ENCODE measurements at places on chromosomes 6 and 20.

DNA sequence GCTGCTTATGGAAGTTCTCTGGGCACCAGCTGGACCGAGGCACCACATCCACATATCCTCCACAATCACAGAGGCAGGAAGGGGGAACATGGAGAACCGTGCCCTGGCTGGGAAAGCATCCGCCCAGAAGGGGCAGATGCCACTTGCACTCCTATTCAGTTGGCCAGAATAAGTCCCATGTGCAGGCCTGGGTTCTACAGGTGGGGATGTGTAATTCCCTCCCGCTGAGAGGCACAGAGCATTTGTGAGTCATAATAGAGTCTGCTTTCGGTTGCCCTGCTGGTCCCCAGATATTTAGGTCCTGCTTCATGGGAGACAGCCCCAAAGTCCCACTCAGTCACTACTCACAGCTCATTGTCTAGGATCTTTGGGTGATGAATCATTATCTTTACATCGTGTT lies 104.0 kb downstream of the PHACTR3 start:
- no peak for DNase-seq

GRCh38 chr6:110703906-110704594 lies 111.2 kb downstream of the CDK19 start:
- no peak for DNase-seq

GRCh38 chr6:22706651-22707050 lies 137.3 kb downstream of the HDGFL1 start:
- DNase-seq = no peak

DNA sequence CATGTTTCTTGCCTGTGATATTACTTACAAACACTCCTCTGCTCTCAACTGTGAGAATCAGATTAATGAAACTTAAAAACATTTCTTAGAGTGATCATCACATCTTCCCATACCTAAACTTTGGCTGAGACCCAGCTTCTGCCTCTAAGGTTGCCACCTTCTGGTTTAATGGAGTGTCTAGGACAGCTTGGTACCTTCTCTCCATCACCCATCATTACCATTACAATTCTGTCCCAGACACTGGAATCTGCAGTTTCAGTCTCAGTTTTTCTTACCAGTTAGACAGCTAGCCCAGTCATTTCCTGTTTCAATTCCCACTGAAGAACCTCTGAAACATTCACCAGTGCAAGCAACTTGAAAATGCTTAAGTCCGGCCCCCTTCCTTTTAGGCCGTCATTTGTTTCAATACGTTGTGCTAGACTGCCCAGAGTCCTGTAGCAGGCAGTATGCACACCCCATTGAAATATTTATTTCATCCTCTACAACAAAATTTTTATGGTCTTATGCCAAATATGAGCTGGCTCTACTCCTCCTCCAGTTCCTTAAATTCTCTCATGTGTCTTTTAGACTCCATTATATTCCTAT lies 107.0 kb upstream of the FOXO3 start:
- DNase-seq = no peak

DNA sequence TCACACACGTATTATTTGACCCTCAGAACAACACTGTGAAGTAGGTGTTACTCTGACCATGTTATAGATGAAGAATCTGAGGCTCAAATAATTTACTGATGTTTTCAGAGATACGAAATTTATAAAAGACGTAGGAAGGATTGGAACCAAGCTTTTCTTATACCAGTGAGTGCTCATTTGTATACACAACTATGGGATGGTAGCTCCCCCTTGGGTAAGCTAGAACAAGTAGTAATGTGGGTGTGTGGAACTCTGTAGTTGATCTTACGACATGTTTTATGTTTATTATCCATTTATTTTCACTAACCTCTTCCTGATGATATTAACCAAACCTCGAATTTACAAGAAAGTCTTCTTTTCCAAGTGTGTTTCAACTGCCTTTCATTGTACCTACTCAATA lies 248.5 kb downstream of the NKAIN2 start:
- DNase-seq = no peak
